ENCODE measurements at places on chromosomes 12 and 14.

GRCh38 chr14:103395244-103395643 lies 10.0 kb downstream of the MARK3 start:
- DNase-seq = no peak

- peak; percentile 88 for DNase-seq
Measured at GRCh38 chr12:6825398-6826124, 2.6 kb upstream of the P3H3 start.

- no peak for DNase-seq
Measured at GRCh38 chr12:54882079-54882478, 27.8 kb downstream of the MUCL1 start.

GRCh38 chr14:103372552-103373304 lies 12.5 kb upstream of the MARK3 start:
- DNase-seq = no peak

- DNase-seq = no peak
Measured at GRCh38 chr14:28356819-28357218, 409.8 kb upstream of the FOXG1 start.

DNA sequence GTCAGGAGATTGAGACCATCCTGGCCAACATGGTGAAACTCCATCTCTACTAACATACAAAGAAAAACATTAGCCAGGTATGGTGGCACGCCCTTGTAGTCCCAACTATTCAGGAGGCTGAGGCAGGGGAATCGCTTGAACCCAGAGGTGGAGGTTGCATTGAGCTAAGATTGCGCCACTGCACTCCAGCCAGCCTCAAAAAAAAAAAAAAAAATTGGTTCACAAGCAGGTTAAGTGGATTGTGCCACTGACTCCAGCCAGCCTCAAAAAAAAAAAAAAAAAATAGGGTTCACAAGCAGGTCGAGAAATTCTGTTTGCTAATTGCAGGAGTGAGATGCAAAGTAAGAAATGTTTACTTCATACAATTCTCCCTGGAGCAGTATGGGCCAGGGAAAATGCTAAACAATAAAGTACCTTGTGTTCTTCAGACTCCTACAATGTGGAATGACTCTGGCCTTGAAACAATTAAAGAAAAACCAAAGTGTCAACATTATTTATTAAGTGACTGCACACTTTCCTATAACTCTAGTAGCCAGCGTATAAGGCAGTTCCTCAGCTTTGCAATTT lies 6.1 kb downstream of the EDDM3B start:
- DNase-seq = no peak

DNA sequence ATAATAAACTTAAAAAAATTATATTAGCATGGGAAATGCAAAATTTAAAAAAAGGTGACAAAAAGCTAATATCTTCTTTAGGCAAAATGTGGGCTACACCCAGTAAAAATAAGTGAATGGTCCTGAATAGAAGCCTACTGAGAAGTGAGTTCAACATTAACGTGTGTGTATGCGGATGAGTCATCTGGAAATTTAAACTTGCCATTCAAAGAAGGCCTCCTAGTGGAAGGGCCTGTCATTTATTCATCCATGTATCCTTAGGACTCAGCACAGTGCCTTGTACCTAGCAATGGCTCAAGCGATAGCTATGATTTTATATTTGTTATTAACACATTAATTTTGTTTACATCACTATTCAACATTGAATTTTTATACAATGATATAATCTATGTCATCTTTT lies 226.2 kb downstream of the NUBPL start:
- no peak for DNase-seq

- no peak for DNase-seq
Measured at GRCh38 chr12:11849757-11850504, 200.5 kb downstream of the ETV6 start.

DNA sequence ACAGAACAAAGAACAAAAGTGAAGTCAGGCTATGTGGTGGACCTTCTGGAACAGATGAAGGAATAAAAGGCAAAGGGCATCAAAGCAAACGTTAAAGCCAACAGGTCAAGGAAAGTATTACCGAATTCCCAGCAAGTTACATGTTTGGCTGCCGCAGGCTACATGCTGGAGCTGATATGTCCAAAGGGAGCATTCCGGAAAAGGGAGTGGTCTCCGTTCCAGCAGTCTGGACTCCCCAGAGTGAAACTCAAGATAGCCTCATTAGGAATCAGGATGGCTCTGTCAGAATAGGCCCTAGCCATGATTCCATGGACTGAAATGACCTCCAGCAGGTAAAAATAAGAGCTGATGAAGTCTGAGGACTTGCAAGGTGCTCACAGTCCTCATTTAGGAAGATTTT lies 379.8 kb upstream of the PRICKLE1 start:
- no peak for DNase-seq

DNA sequence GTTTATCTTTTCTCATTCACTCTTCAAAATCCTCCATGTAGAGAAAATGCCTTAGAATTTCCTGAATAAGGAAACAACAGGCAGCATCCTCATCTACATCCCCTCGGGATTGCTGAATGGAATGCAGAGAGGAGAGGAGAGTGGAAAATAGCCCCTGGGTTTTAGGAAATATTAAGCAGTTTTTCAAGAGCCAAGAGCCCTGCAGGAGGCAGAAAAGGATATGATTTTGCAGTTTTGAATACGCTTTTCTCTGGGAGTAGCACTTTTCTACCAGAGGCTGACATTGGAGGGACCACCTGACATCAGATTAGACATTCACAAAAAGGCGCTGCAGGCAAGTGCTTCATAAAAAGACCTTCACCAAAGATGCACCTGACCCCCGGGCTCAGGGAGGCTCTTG lies 362.2 kb upstream of the SFSWAP start:
- no peak for DNase-seq

DNA sequence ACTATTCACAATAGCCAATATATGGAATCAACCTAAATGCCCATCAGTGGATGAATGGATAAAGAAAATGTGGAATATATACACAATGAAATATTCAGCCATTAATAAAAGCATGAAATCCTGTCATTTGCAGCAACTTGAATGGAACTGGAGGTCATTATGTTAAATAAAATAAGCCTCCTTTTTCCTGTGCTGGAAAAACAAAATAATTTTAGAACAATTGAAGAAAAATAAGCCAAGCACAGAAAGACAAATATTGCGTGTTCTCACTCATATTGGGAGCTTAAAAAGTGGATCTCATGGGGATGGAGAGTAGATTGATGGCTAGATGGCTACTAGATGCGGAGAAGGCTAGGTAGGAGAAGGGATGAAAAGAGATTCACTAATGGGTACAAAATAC lies 6.3 kb upstream of the BTG1 start:
- no peak for DNase-seq

- DNase-seq = peak; percentile 41
Measured at GRCh38 chr12:47742253-47742825, 16.3 kb downstream of the RAPGEF3 start.

- no peak for DNase-seq
Measured at GRCh38 chr14:34013721-34014060, 62.8 kb upstream of the EGLN3 start.

DNA sequence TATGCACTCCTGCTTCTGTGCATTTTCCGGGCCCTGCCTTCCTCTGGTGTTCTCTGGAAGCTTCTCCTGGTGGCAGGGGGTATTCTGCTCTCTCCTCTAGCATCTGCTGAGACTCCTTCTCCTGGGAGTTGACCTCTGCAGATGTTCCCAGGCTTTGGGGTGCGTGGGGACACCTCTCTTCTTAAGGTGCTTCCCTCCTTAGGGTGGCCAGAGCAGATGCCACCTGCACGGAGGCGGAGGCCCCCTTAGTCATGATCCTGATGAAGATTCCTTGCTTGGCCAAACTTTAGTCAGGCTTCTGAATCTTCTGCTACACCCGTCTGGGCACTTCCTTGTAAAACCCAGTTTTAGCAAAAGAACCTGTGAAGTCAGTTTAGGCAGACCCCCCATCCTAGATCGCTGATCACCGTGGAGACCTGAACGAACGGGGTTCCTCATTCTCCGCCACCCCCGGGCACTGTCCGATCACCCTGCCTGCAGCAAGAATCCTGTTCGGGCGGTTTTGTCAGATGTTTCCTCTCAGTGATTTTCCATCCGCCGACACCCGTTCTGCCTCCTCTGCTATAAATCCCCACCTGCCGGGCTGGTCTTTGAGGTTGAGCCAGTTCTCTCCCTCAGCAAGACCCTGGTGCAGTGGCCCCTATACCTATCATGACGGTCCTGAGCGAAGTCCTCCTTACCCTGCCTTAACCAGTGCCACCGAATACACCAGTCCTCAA lies 111.9 kb downstream of the CALM1 start:
- DNase-seq = no peak

DNA sequence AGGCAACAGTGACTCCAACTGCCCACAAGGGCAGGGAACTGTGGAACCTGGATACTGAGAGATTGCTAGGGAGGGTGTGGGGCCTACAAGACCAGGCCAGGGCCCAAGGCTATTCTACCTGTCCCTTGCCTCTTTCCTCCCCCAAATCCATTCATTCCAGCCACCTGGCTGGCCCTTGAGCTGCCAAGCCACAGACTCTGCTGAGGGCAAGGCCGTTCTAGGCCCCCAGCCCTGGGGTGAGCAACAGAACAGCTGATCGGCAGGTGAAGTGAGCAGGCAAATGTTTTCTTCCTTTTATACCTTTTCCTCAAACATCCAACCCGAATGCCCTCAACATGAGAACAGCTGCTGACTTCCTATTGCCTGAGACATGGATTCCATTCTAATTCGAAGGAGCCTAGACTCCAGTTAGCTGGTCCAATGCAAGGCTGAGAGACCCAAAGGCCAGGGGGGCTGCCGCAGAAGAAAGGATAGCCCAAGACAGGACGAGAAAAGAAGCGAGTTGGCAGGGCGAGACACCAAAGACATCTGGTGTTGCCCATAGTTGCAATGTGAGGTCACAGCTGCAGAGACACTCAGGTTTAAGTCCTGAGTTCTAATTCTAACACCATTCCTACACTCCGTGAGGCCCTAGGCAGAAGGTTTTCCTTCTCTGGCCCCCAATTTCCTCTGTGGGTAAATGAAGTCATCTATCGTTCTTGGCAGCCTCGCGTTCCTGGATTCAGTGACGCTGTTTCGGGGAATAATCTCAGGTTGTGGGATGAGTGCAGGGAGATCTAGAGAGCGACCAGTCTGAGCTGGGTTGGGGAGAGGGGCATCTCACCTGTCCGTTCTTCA lies 1.7 kb downstream of the C1QL4 start:
- DNase-seq = no peak

DNA sequence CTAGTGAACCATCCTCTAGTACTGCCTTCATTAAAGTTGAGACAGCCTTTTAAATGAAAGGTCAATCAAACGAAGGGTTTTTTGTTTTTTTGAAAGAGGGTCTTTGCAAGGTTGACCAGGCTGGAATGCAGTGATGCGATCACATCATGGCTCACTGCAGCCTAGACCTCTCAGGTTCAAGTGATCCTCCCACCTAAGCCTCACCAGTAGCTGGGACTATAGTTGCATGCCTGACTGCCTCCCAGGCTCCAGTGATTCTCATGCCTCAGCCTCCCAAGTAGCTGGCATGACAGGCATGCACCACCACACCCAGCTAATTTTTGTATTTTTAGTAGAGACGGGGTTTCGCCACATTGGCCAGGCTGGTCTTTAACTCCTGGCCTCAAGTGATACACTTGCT lies 114.6 kb upstream of the SINHCAF start:
- DNase-seq = no peak

- DNase-seq = no peak
Measured at GRCh38 chr14:67428501-67429031, 16.6 kb upstream of the PLEK2 start.

DNA sequence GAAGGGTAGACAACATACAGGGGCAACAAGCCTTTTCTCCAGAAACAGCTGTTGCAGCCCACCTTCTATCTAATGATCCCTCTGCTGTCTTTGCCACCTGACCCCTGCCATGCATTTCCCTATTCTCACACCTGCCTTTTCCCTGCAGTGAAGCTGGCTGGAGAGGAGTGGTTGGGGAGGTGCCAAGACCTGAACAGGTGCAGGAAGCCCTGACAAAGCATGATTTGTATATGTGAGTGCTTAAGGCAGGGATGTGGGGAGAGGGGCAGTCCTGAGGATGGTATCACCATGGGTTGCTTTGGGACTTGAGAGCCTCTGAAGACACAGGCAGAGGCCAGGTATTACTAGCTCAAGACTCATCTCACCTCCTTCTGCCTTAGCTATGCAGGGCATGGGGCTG lies 2.9 kb upstream of the PFDN5 start:
- DNase-seq = no peak

DNA sequence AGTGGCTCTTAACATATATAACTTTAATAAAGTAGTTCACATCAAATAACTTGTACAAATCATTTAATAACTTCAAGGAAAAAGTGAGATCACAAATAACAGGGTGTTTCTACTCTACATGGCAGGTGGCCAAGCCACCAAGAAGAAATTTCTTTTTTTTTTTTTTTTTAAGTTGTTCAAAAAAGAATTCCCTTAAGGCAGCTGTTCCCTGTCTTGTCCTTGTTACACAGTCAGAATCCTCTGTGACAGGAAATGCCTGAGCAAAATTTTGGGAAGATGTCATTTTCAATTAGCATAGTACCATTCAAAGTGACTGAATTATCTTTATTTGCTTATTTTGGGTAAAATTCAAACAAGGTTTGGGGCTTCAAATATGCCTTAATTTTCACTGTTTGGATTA lies 79.4 kb downstream of the LIN7A start:
- no peak for DNase-seq

- no peak for DNase-seq
Measured at GRCh38 chr12:72271451-72272090, 599 bp upstream of the TRHDE start.

GRCh38 chr12:68611094-68611805 lies 551 bp downstream of the RAP1B start:
- DNase-seq = no peak

DNA sequence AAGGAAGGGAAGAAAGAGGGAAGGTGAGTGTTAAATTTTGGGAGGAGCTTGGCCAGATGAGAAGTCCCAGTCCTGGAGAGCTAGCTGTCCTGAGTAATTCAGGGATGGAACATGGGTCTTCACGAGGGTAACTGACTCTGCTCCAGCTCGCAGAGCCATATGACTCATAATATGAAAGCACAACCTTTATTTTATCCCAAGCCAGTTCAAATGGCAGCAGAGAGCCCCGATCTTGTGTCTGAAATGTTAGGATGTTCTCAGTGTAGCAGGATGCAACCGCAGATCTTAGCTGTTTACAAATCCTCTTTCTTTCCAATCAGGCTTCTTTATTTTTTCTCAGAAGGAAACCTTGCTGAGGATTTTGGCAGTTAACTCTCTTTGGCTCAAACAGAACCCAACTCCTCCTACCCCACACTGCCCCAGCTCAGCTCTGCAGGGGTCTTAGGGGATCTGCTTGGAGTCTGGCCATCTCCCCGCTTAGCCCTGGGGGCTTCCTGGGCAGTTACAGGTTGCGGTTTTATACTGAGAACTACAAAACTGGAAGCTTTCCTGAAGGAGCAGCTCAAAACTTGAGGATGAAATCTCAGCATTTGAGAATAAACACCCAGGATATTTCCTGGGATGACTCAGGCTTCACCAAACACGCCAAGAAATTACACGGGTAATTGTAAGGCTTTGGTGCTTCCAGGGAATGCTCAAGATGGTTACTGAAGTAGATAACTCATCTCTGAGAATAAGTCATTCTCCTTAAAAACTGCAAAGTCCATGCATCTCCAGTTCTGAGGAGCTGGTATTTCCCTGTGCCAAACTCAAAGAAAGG lies 92.5 kb downstream of the VCPKMT start:
- DNase-seq = no peak

Measured in NCI-H1930 (cell line).